Spinal cord (tissue), 10 donors: ENCODE measurements at places on chromosomes 7 and 10. TPM values are rescaled to one million over a fixed set of nuclear protein-coding genes. Genes with fewer than 3 reads are reported as not detected.

The SYT15B gene
- 2.7 TPM for total RNA-seq

The VGF gene
- 19.9 TPM for total RNA-seq

The ASB4 gene
- 0.72 TPM for total RNA-seq

The EGR2 gene
- total RNA-seq, result 12.0 TPM

The OPN4 gene
- not detected for total RNA-seq

The AGK gene
- total RNA-seq, result 43.7 TPM

The UPK3B gene
- total RNA-seq, result 0.89 TPM

The TMEM229A gene
- total RNA-seq, result 2.1 TPM

The SLC13A1 gene
- total RNA-seq, result not detected
